ENCODE measurements at places on chromosomes 7 and 10.

DNA sequence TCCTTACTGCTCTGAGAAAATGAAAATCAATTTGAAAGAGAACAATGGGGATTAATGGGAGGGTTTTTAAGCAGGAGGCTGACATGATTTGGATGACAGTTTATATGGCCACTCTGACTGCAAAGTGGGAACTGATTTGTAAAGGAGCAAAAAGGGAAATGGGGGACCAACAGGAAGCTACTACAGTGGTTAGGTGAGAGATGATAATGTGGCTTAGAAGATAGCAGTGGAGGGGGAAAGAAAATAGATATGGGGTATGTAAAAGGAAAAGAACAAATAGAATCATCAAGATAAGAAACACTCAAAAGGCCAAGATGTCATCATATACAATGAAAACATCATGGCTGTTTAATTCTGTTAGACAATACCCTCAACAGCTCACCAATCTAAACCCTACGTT is 177.5 kb downstream of the ANK3 start:
- no peak for DNase-seq

GRCh38 chr10:28935061-28935460 is 257.7 kb downstream of the BAMBI start:
- no peak for DNase-seq

GRCh38 chr10:519716-520401 is 169.6 kb downstream of the DIP2C start:
- DNase-seq = no peak

GRCh38 chr10:73774637-73775036 is 7.2 kb upstream of the CHCHD1 start:
- peak; percentile 33 for DNase-seq

GRCh38 chr7:5582532-5582935 is 158.9 kb upstream of the TNRC18 start:
- DNase-seq = no peak

- DNase-seq = no peak
These were observed 55.9 kb upstream of the MXI1 start for GRCh38 chr10:110151467-110151866.

DNA sequence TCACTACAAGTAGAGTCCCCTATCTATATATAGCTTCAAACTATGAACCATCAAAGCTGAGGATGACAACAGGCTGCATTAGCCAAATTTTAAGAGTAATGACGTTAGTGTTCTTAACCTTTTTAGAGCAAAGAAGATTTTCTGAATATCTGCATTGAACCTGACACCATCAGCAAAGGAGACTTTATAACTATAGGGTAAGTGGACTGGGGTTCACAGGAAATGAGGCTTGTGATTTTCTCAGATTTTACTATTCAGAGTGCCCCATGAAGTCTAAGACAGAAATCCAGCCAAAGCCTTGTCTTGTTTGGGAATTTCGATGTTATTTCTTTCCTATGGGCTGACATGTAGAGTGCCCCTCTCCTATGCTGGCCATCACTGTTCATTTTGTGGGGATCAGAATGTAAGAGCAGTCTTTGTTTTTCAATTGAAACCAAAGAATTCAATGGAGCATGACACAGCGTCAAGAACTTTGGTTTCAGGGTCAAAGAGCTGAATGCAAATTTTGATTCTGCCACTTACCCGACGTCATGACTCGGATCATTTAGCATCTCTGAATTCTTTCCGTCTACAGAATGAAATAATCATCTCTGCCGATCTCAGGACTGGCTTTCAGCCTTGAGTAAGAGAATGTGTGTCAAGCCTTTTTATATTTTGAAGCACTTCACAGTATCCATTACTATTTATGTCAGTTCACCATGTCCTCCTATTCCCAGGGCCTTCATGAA is 52.7 kb downstream of the DENND11 start:
- no peak for DNase-seq

- no peak for DNase-seq
These were observed 56.0 kb downstream of the TNRC18 start for GRCh38 chr7:5367661-5368060.

DNA sequence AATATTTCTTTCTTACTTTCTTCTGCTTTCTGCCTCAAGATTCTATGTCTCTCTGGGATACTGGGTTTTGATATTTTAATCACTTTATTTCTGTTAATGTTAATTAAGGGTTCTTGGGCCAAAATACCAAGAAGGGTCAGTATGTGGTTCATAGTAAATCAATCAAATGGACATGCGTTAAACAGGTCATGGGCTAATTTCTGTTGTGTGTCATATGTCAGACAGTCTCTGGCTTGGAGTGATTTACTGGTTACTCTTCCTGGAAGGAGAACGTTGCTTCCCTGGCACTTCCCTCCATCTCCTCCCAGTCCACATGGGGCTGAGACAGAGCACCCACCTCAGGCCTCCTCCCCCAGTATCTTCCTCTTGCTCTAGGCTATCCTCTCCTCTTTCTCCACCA is 489.1 kb downstream of the SUGCT start:
- DNase-seq = no peak

DNA sequence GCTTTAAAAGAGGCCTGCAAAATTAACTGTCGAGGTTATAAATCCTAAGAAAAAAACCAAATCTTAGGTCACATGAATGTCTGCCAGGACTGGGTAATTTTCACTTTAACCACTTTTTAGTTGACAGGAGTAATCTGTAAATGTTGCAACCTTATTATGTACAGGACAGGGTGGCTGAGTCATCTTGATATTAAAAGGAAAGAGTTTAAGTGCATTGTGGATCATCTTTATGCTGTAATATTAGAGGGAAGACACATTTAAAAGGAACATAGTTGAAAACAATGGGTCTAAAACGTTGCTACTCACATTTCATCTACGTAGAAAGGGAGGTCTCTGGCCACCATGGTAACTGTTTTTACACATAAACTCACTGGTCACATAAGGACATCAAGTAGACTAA is 115.5 kb downstream of the LSMEM1 start:
- peak; percentile 40 for DNase-seq

DNA sequence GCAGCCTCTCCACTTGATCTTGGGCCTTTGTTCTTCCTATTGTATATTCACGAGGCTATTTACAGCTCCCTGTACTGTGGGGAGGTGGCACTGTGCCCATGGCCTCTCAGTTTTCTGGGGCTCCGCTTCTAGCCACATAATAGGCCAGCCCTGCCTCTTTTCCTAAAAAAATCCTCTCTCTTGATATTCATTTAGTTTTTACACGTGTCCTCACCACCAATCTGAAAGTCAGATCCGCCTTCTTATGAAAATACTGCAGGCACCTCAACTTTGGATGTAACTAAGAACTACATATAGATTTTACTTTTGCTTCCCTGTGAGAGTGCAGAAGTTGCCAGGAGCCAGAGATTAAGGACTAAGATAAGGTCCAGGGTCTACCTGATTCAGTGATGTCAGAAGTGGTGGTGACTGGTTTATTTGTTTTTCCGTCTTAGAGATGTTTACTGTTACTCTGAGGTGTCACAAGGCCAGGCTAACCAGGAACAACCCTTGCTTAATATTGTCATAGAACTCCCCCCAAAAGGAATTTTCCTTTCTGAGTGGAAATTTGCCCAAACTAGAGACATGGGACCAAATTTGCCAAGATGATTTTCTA is 7.8 kb downstream of the BAMBI start:
- DNase-seq = no peak

- no peak for DNase-seq
These were observed 10.7 kb downstream of the FGL2 start for GRCh38 chr7:77188731-77189437.

GRCh38 chr10:110959379-110960332 is 40.3 kb downstream of the SHOC2 start:
- DNase-seq = peak; percentile 31

- no peak for DNase-seq
These were observed 48.8 kb downstream of the ARHGAP22 start for GRCh38 chr10:48556065-48556464.

- no peak for DNase-seq
These were observed 3.5 kb downstream of the APBB1IP start for GRCh38 chr10:26441491-26442214.

- no peak for DNase-seq
These were observed 56.5 kb downstream of the PWWP2B start for GRCh38 chr10:132453470-132453861.

DNA sequence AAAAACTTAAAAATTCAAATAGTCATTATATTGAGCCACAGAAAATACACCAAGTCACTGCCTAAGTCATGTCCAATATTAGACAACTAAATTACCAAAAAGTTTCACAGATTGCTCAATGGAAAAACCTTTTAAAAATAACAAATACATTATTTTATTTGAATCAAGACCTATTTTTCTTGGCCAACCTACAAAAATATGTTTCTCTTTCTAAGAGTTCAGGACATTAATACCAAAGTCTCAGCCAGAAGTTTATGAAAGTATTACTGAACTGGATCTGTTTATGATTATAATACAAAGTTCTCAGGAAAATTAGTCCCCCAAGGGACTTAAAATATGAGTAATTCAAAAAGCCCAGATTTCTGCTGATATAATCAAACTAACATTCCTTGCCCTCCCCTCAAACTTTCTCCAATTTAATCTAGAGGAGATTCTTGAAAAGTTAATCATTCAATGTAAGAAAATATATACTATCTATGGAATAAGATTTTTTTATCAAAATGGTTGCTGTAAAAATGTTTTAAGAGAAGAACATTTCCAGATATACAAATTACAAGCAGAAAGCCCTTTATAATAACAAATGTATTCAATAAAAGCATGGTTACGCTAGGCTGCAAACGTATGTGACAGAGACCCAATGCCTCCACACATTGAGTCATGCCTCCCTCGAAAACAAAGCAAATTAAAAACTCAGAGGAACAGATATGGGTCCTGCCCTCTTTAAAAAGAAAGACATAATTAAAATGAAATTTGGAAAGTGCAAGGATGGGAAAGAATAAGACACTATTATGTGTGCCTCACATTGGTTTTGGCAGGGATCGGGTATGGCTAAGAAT is 381.6 kb downstream of the PARD3 start:
- DNase-seq = peak; percentile 97

- peak; percentile 60 for DNase-seq
These were observed 39.0 kb upstream of the AOAH start for GRCh38 chr7:36763132-36763816.

DNA sequence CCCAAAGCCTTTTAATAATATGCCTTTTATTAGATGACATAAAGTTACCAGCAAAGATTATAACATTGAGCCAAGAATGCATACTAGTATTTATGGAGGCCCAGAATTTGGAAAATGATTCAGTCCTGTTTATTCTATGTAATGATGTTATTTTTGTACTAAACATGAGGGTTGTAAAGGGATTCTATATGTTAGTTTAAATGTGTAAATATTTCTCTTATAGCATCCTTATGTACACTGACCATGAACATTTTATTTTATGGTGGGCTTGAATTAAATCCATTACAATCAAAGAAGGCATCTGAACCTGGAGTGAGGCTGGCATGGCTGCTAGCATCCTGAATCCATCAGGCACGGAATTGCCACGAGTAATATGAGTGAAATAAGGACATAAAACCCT is 80.2 kb downstream of the RAB18 start:
- DNase-seq = no peak

GRCh38 chr7:135942614-135943013 is 34.5 kb downstream of the MTPN start:
- no peak for DNase-seq

GRCh38 chr10:107548301-107548700 is 383.8 kb upstream of the SORCS1 start:
- DNase-seq = peak; percentile 57

GRCh38 chr7:140176122-140176701 is 571 bp downstream of the KDM7A start:
- DNase-seq = no peak

DNA sequence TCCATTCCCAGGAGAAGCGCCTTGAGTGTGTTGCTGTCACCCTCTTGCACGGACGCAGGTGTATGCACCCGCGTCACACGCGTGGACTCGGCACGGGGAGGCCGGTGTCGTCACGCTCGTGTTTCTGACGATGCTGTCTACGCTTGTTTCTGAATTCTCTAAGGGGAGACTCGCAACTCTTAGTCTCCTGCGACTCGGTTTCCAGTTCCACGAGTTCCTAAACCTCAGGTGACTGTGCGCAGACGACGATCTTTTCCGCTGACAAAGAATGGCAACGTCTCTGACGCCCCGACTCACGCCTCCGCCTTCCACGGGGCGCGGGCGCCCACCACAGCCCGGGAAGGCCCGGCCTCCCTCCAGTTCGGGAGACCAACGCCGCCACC is 579 bp downstream of the IDI1 start:
- peak; percentile 50 for DNase-seq

GRCh38 chr10:109457302-109457638 is 466.0 kb downstream of the XPNPEP1 start:
- no peak for DNase-seq

GRCh38 chr10:95236068-95236903 is 42.2 kb downstream of the ACSM6 start:
- DNase-seq = peak; percentile 54

- no peak for DNase-seq
These were observed 1314.2 kb upstream of the LRRTM3 start for GRCh38 chr10:65611592-65611991.

GRCh38 chr7:142478479-142479220 is 220.8 kb upstream of the PRSS58 start:
- peak; percentile 71 for DNase-seq

- no peak for DNase-seq
These were observed 5.4 kb downstream of the INMT start for GRCh38 chr7:30757342-30757692.

- DNase-seq = no peak
These were observed 103.9 kb upstream of the POT1 start for GRCh38 chr7:125033506-125033905.

DNA sequence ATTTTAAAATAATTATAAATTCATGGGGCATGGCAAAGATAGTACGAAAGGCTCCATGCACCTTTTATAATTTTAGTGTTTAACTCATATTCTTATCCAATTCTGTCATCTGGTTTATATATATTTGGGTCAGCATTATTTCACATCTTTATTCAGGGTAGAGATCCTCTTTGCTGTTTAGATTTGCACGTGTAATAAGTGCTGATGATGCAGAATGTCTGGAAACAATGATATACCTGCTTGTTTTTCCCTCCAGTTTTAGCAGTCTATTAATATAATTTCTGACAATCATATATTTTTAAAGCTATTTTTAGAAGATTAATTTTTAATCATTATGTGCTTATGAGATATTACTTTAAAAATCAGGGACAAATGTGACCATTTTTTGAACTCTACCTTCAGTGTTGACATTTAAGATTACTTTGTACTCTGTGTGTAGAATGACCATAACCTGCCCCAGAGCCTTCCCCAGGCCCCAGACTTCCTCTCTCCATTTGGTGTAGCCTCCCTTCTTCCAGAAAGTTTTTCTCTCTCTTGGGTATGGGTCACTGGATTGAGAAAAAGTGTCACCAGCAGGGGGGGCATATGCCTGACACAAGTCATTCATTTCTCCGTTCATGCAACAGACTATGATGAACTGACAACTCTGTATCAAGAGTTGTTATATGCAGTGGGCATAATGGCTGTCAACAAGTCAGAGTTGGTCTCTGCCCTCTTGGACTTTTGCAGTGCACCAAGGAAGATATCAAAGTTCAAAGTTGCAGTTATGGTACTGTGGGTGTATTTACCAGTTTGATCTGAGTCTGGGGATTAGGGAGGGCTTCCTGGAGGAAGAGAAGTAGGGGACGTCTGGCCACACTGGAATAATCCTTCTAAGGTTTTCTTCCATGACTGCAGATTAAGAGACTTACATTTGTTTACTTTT is 192.6 kb upstream of the CCDC6 start:
- DNase-seq = no peak

Data from fibroblast of lung (primary cell).